ENCODE measurements at places on chromosomes 1 and 21.

DNA sequence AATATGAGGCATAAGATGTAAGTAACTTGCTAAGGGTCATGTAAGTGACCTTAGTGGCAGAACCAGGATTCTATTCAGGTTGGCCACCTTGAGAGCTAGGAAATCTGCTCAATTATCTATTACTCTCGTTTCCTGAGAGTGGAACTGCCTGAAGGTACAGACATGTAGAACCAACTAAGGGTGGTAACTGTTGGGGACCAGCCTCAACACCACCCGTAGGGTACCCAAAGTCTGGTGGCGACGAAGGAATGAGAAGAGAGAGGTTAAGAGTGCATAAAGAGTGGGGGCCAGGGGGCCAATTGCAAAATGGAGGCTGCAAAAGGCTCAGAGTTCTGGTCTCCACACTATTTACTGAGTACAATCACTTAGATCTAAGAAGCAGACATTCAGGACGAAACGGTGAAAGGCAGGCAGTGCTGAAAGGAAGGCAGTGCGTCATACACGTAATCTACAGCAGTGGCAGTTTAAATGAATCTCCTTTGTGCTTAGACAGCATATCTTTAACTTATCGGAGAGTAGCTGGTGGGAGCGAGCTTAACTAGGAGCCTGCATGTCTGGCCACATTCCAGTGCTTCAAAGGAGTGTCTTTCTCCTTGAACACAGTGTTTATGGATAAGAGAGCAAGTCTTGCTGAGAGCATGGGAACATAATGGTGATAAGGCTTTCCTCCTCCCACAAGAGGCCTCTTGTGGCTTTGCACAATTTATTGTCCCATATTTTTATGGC lies 25.0 kb downstream of the SRSF4 start:
- DNase-seq: no peak

- DNase-seq: no peak
Observed at GRCh38 chr1:22018583-22019559, 17.4 kb downstream of the CELA3A start.

- DNase-seq: no peak
Observed at GRCh38 chr1:5945445-5945844, 46.8 kb downstream of the NPHP4 start.

GRCh38 chr1:198122693-198123092 lies 34.1 kb upstream of the NEK7 start:
- no peak for DNase-seq

GRCh38 chr1:98119796-98120195 lies 199.0 kb upstream of the DPYD start:
- DNase-seq: no peak

DNA sequence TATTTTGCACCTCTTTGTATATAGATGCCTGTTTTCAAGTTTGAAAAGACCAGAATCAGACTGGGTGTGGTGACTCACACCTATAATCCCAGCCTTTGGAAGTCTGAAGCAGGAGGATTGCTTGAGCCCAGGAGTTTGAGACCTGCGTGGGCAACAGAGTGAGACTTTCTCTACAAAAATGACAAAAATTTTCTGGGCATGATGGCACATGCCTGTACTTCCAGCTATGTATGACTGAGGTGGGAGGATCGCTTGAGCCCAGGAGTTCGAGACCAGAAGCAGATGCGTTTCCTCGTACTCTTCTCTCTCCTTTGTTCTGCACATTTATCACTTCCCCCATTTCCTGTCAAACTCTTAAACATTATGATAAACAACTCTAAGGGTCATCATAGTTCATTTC lies 310.0 kb upstream of the SNX7 start:
- DNase-seq: no peak

GRCh38 chr1:95542936-95543335 lies 308.9 kb downstream of the RWDD3 start:
- DNase-seq: no peak

- DNase-seq: no peak
Observed at GRCh38 chr1:231935856-231936255, 309.3 kb downstream of the DISC1 start.

- DNase-seq: no peak
Observed at GRCh38 chr21:44695641-44696040, 1.3 kb upstream of the KRTAP10-12 start.

DNA sequence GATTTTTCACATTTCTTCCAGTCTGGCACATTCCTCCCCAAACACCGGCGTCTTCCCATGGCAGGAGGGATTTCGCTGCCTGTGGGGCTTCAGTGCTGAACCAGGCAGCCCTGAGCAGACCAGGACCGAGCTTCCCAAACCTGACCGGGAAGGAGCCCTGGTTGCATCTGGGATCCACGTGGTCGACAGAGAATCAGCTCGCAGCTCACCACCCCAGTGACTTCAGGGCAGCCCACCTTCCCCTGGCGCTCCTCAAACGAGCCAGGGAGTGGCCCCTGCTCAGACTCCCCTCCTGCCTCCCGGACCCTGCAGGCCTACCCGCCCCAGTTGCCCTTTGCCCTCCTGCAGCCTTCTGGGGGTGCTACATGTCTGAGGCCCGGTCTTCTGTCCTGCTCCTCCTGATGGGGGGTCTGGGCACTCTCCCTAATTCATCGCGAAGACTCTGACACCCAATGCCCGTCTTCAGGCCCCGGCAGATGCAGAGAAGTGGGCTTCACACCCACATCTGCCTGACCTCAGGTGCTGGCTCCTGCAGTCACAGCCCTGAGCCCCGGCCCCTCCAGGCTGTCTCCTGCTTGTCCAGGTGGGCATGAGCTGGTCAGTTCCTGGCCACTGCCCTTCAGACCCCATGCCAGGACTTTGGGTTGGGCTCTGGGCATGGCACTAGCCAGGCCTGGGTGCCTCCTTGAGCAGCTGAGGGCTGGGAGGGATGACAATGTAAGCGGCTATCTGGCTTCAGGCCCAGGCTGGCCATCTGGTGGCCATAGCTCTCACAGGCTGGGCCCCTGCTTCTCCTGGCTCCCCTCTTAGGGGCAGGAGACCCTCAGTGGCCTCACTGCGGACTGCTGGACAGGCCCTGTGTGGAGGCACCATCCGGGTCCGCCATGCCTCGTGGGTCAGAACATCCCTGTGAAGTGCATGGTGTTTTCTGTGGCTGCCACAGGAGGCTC lies 26.1 kb upstream of the PRSS38 start:
- peak; percentile 17 for DNase-seq

DNA sequence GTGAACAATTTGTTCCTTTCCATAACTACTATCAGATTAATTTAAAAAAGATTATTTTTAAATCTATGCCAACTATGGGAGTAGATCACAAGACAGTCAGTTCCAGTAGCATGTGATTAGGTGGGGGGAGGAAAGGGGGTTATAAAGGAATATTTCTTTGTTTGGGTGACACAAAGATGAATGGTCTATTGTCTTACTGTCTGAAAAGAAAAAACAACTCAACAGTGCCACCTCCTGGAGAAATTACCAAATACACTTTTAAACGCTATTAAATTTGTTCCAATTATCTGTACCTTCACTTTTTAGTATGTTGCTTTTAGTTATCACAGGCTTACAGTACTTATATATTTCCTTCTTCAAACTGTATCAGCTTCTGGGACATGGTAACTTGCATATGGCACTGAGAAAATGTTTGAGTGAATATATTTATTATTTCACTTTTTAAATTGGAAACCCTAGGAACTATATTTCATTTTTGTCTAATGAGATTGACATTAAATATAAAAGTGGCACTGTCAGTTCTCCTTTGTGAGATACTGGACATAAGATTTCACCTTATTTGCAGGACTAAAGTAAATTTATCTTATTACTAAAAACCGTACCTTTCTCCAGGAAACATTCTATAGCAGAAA lies 1.7 kb upstream of the SORT1 start:
- no peak for DNase-seq

DNA sequence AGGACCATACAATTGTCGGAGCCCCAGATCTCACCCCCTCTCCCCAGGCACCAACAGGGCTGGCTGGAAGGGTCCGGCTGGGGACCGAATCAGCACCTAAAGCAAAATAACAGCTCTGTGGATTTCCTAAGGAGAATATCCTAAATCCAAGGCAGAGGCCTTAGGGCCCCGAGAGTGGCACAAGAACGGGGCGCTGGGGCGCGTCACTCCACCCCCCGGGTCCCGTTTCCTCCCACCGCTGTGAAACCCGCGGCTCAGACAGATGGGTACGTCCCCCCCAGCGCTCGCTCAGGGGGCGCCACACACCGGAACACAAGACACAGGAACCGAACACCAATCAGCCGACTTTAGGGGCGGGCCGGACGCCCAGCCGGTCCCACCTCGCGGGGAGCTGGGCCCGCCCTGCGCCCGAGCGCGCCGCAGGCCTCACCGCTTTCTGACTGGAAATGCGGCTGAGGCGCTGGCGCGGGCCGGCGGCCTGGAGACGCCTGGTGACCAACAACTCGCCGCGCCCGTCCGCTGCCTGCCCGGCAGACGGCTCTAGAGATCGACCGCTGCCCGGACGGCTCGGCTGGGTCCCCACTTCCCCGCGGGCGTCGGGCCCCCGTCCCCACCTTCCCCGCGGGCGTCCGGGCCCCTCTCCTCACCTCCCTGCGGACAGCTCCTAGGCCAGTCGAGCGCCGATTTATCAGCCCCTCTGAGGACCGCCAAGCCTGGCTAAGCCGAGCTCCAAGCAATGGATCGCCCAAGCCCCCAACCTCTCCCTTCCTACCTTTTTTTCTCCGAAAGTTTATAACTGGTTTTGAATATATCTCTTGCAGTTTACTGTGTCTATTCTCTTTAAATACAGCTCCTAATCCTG lies at the start of gene HFM1:
Gene HFM1 (minus strand): TSS at position 687 of the 862 bp plus-strand sequence. CDS start 3,755 bp downstream, outside the sequence.
- DNase-seq: peak; percentile 58

GRCh38 chr1:214385428-214385827 lies 104.5 kb downstream of the SMYD2 start:
- DNase-seq: no peak

DNA sequence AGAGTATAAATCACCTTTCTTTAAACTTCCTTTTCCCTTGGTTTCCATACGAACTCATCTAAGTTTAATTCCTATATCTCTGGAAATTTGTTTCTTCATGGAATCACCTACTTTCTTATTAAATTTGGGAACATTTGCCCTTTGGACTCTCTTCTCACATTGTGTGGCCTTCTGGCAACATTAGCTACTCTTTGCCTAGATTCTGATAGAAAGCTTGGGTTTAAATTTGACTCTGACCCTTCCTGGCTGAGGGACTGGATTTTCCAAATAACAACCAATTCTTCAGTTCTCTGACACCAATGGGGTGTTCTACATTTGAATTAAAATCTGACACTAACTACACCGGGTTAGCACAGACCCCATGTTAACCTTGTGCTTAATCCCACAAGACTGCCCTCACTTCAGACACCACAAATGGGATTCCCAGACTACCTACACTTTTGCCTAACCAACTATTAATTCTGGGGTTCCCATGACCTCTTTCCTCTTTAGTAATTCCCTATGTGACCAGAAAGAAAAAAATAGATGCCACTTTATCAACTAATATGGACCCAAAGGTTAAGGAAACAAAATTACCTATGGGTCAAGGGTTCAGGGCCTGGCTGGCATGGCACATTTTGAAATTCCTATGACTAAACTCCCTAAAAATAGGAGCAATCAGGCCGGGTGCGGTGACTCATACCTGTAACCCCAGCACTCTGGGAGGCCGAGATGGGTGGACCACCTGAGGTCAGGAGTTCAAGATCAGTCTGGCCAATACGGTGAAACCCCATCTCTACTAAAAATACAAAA lies 9.7 kb upstream of the THEM4 start:
- no peak for DNase-seq

- DNase-seq: peak; percentile 44
Observed at GRCh38 chr1:212147581-212148033, 112.1 kb downstream of the DTL start.

DNA sequence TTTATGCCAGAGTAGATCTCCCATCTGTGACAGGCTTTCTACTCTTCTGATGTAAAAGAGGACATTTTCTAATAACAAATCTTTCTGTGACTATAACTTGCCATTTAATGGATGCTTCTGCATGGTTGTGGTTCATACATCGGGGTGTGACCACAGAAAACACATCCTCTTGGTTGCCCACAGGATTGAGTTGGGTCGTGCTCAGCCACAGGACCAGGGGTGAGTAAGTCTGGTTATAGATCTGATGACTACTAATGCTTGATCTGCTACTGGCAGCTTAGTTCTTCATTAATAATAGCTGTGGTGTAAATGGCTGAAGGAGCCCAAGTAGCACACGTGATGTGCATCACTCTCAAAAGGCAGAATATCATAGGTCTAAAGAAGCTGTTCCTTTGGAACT lies 328.2 kb downstream of the RWDD3 start:
- DNase-seq: no peak

- no peak for DNase-seq
Observed at GRCh38 chr1:178552856-178553255, 39.9 kb downstream of the TEX35 start.

DNA sequence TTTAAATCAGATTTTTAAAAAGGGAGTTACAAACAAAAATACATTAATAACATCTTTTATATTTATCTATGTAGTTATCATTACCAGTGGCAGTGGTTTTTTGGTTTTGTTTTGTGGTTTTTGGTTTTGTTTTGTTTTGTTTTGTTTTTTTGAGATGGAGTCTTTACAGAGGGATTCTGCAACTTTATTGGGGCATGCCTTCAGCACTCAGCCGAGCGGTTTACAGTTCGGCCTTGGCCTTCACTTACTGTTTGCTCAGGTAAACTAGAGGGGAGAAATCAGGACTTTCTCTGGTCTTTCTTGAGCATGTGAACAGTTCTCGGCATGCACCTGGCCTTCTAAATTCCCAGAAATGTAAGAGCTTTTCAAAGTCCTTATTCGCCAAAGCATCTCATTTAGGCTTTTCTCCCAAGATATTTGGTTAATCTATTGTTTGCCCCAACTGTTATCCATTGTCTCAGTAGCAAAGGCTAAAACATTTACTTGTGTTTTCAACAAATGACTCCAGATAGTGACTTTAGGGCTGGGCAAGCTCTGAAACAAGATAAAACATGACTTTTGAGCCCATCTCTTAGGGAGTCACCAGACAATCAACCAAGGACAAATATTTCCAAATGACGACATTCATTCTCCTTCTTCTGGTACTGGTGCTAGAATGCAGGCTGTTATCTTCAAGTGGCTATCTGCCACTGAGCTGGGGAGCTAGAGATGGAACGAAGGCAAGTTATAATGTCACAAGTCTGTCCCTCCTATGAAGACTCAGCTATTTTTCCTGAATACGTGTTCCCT lies 48.4 kb upstream of the ADORA3 start:
- no peak for DNase-seq

DNA sequence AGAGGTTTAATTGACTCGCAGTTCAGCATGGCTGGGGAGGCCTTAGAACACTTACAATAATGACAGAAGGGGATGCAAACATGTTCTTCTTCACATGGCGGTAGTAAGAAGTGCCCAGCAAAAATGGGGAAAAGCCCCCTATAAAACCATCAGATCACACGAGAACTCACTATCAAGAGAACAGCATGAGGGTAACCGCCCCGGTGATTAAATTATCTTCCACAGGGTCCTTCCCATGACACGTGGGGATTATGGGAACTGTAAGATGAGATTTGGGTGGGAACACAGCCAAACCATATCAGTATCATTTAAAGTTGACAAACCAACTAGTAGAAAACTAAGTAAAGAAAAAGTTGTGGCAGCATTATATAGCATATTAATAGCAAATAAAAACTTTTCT lies 71.3 kb upstream of the DNAJC6 start:
- no peak for DNase-seq

- DNase-seq: no peak
Observed at GRCh38 chr1:53888681-53889080, 916 bp downstream of the YIPF1 start.
